Hematopoietic multipotent progenitor cell treated with erythropoietin and hydrocortisone succinate and interleukin-3 and kit ligand, for 15 days (in vitro differentiated cells): ENCODE measurements at places on chromosomes 12 and 14.

DNA sequence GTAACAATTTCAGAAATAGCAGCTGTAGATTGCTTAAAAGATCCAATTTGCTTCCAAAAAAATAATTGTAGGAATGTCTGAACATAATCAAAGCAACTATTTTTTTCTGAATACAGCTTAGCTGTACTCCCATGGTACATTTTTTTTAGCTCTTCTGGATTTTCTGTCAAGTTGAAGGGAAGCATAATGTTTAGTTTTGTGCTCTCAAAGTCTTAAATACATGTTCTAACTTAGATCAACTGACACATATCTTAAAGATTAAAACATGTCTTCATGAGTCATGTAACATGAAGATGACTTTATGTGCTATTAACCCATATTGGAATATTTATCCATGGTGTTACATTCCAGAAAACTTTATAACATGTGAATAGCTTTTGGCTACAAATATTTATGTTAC is 255.7 kb downstream of the BTG1 start:
- DNase-seq, result no peak

DNA sequence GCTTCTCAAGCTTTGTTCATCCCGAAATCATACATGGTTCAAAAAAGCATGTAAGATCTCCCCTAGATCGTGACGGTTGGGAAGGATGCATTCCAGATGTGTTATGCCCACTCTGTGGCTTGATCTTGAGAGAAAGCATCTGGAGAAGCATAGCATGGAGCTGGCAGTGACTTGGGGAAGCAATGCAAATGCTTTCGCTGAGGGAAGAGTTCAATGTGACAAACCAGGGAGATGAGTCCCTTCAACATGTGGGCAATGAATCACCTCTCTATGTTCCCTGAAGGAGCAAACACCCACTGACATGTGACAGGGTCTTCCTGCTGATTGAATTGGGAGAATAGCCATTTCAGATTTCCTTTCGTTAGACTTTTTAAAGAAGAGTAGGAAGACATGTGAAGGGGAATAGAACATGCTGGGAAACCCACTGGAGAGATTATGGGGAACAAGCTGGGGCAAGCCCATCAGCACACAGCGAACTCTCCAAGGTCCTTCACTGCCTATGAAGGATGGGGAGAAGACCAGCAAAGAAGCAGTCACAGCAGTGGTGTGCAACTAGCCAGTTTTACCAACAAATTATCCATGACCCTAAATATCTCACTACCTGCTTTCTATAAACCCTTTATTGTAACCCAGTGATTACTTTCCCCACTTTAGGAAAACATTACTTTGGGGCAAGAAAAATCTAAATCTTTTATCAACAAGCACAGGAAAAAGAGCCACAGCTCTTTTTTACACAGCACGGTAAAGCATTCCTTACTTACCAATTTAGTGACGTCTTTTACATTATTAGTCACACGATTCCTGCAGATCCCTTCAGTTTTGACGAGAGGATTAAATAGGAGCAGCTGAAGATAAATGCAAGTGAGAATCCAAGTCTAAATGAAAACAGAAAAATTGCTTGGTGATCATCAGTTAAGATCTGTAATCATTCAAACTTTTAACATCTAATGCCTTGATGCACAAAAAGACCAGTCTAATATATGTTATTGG is 35.0 kb downstream of the KITLG start:
- DNase-seq, result no peak

- DNase-seq, result no peak
Measured at GRCh38 chr12:65100140-65100539, 21.0 kb downstream of the WIF1 start.

DNA sequence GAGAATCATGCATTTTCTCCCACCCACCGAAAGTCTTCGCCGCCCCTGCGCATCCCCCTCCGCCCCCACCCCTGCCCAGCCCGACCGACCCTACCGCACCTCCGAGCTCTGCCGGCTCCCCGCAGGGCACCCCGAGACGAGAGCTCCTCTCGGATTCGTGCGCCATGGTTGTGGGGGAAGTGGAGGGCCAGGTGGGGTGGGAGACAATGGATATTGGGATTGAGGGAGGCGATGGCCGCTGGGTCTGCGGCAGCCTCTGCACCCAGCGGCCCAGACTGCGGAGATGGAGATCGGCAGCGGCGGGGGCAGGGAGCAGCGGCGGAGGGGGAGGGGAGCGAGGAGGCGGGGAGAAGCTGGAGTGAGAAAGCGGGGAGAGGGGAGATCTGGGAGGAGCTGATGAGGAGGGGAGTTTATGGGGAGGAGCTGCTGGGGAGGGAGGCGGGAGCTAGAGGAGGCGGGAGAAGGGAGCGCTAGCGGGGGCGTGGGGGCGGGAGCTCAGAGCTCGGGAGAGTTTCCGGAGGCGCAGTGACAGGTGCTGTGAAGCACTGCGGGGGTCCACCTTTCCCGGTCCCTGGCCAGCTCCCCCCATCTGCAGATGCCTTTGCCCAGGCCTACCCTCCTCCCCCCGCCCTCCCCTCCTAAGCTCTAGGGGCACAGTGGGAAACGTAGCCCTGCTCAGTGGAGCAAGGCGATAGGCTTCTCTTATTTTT is at the start of gene SALL2:
TSS of gene SALL2 (minus strand) at position 385 of the 710 bp plus-strand sequence. CDS start at position 166, 219 bp downstream.
- DNase-seq, result no peak

- DNase-seq, result no peak
Measured at GRCh38 chr12:15526033-15526432, 203.7 kb downstream of the PTPRO start.

GRCh38 chr12:54974279-54974678 is 10.3 kb downstream of the TESPA1 start:
- DNase-seq, result no peak

GRCh38 chr12:53101931-53102781 is 1.1 kb upstream of the SOAT2 start:
- no peak for DNase-seq

DNA sequence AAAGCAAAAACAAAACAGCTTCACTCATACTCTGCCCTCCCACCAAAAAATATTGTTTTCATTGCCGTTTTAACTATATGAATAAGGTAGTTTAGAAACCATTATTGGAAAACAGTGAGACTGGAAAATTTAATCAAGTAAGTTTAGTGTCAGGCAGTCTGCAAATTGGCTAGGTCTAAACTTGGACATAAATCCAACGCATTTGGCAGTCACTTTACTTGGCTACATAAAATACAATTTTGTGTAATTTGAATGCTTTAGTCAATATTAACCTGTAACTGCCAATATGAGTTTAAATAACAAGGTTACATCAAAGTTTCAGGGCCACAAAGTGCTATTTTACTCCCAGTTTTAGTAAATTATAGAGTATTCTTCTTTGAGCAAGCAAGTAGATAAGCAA is 202.3 kb upstream of the SLC38A2 start:
- DNase-seq, result no peak

DNA sequence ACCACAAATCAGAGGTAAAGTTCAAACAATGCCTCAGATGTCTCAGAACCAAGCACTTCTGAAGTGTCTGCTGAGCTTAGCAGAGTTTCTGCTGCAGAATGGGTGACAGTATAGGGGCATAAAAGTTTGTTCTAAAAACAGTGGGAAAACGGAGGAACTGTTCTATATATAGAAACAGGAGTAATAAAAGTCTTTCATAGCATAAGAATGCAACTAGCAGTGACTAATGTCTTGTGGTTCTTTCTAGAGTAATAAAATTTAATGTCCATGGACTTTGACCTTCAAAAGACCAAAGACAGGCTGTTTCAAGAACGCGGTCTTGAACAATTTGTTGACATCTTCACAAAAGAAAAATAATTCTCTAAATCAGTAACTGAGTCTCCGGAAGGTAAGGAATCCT is 107.5 kb upstream of the FAR2 start:
- DNase-seq, result no peak

DNA sequence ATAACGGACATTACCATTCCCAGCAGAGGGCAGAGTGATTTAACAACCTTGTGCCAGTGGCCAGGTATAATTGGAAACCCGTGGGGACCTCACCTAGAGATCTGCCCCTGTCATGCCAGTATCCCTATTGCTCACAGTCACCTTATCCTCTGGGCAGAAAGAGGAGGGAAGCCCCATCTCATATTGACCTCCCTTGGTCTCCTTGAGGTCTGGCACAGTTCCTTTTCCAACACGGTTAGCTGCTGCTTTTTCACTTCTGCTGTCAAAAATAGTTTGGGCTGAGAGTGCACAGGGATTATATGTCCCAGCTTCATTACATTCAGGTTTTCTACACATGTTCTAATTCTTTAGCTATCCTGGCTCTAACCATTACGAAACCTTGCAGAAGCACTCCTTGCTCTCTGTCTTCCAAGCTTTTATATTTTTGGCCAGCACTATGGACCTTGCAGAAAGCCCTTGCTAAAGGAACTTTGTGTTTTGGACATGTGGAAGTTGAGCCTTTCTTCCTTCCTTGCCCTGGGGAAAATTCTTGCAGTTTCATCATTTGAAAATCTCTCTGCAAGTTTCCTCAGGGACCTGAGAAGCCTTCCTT is 111.7 kb upstream of the MIS18BP1 start:
- no peak for DNase-seq

GRCh38 chr12:5660238-5660637 is 228.3 kb downstream of the NTF3 start:
- no peak for DNase-seq

GRCh38 chr14:75200451-75200850 is 24.0 kb upstream of the TMED10 start:
- DNase-seq, result no peak

DNA sequence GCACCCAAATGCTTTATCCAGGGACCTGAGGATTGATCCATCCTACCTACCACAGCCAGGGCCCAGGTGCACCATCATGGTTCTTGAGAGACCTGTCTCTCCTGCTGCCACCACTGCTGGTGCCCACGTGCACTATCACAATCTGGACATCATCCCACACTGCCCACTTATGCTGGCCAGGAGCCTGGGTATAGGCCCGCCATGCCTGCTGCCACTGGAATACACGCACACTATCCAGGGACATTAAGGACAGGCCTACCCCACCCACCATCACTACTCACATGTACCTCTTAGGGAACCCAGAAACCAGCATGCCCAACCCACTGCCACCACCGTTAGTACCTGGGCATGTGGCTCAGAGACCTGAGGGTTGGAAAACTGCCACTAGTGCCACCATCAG is 207.7 kb downstream of the NELL2 start:
- DNase-seq, result no peak
